ENCODE measurements at places on chromosomes 5 and 9.

- no peak overlapping the region for H3K4me3 ChIP-seq
- H3K4me1 ChIP-seq = no peaks in the 10 kb centered on the region
Observed at GRCh38 chr5:173872957-173873305, 15.2 kb upstream of the CPEB4 start.

- H3K4me1 ChIP-seq = no peaks in the 10 kb centered on the region
- no peaks in the 10 kb centered on the region for H3K36me3 ChIP-seq
- no peak overlapping the region for H3K4me3 ChIP-seq
Observed at GRCh38 chr5:8845296-8845695, 700.6 kb downstream of the SEMA5A start.

DNA sequence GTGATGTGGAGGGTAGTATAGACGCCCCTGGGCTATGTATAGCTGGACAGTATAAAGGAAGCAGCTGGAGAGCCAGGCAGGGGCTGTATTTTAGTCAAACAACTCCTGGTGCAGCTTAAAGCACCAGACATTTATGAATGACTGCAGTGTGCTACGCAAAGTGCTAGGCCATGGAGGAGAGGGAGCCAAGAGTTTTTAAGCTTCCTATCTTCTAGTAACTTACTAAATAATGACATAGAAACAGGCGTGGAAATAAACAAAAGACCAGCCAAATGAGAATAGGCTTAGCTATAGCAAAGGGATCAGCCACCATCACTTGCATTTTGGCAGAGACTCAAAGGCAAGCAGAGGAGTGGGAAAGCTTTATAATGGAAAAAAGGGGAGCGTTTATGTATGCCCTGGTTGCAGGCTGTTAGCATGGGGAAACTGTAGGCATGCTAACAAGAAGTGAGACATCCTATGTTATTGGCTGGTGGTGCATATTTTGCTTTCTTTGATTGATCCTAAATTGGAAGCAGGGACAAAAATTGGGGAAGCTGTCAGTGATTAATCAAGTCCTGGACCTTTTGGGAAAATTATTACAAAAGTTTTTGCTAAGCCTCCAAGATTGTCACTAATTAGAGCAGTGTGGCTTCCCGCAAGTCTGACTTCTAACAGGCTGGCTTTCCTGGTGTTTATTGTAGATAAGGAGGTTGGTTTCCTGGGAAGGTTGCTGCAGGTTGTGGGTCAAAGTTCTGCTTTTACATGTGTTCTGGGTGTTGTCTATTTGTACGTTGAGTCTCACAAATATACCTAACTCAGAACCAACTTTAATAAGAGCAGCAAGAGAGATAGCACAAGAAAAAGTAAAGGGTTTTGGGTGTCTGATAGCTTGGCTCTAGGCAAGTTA, 46.6 kb downstream of the RAB3C start:
- no peaks in the 10 kb centered on the region for H3K4me1 ChIP-seq
- H3K4me3 ChIP-seq = no peak overlapping the region

- H3K4me1 ChIP-seq = peaks cover 13% of the 10 kb centered on the region
- no peak for DNase-seq
- peaks cover 56% of the 10 kb centered on the region for H3K27me3 ChIP-seq
- no peak overlapping the region for H3K4me3 ChIP-seq
Observed at GRCh38 chr9:96031366-96031824, 155.9 kb downstream of the ERCC6L2 start.

DNA sequence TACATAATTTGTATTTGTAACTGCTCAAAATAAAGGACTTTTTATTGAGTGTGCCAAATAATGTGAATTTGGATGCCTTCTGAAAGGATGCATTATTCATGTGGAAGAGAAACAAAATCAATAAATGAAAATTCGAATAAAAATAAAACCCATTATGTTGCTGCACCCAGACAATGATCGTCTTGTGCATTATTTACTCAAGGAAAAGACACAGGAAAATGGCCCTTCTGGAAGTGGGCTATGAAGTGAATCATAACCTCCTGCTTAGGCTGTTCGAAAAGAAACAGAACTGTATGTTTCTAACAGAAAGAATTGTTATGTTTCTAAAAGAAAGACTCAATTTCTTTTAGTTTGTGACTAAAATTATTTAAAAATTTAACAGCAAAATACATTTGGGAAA, 168.9 kb upstream of the NFIB start:
- no peak overlapping the region for H3K27ac ChIP-seq
- H3K36me3 ChIP-seq = no peaks in the 10 kb centered on the region
- H3K27me3 ChIP-seq = peaks cover 11% of the 10 kb centered on the region
- H3K4me3 ChIP-seq = no peak overlapping the region
- H3K4me1 ChIP-seq = no peaks in the 10 kb centered on the region

DNA sequence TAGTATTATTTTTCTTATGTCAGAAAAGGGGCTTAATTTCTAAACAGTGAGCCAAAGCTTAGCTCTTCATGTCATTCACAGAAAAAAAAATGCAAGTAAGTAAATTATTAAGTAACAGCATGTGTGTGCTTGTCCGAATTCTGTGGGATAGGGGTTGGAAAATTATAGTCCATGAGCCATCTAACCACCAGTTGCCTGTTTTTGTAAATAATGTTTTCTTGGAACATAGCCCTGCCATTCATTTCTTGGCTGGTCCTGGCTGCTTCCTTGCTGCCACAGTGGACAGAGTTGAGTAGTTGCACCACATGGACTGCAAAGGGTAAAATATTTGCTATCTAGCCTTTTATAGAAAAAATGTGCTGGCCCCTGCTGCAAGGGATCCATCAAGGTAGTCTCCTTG, 513.7 kb upstream of the WWC1 start:
- H3K27ac ChIP-seq = no peak overlapping the region
- H3K4me1 ChIP-seq = no peaks in the 10 kb centered on the region
- no peaks in the 10 kb centered on the region for H3K36me3 ChIP-seq

DNA sequence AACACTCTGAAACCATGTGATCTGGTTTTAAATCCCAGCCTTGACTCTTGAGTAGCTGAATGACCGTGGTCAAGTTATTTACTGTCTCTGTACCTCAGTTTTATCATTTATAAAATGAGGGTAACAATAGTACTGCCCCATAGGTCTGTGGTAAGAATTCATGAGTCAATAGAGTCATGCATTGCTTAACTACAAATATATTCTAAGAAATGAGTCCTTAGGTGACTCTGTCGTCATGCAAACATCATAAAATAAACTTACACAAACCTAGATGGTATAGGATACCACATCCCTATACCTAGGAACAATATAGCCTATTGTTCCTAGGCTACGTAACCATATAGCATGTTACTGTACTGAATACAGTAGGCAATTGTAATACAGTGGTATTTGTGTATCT, 20.3 kb upstream of the ABCA1 start:
- no peak overlapping the region for H3K27ac ChIP-seq
- no peaks in the 10 kb centered on the region for H3K27me3 ChIP-seq
- H3K4me3 ChIP-seq = no peak overlapping the region

DNA sequence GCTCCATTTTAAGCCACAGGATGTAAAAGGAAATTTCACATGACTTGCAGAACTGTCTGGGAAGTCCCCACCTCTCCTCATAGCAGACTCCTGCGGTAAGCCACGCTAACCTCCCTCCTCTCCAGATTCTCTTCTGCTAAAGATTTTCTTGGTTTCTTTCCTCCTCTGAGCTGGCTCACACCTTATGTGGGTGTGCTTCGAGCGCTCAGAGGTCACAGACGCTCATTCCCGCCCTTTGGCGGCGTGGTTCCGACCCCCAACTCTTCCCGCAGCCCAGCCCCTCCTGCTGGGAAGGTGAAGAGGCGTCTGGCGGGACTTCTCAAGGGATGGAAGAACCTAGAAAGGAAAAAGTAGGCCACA, 32.9 kb upstream of the CDK20 start:
- H3K4me3 ChIP-seq = no peak overlapping the region
- peak; percentile 20 for DNase-seq
- H3K4me1 ChIP-seq = peaks cover 5% of the 10 kb centered on the region
- no peaks in the 10 kb centered on the region for H3K36me3 ChIP-seq

- no peaks in the 10 kb centered on the region for H3K27me3 ChIP-seq
- no peaks in the 10 kb centered on the region for H3K36me3 ChIP-seq
- no peaks in the 10 kb centered on the region for H3K4me1 ChIP-seq
- H3K4me3 ChIP-seq = no peak overlapping the region
- H3K27ac ChIP-seq = no peak overlapping the region
Observed at GRCh38 chr5:166493612-166494011, 1797.8 kb upstream of the WWC1 start.

- no peaks in the 10 kb centered on the region for H3K4me1 ChIP-seq
- no peaks in the 10 kb centered on the region for H3K36me3 ChIP-seq
- no peaks in the 10 kb centered on the region for H3K27me3 ChIP-seq
- no peak overlapping the region for H3K27ac ChIP-seq
Observed at GRCh38 chr5:178535299-178536175, 54.7 kb downstream of the COL23A1 start.

DNA sequence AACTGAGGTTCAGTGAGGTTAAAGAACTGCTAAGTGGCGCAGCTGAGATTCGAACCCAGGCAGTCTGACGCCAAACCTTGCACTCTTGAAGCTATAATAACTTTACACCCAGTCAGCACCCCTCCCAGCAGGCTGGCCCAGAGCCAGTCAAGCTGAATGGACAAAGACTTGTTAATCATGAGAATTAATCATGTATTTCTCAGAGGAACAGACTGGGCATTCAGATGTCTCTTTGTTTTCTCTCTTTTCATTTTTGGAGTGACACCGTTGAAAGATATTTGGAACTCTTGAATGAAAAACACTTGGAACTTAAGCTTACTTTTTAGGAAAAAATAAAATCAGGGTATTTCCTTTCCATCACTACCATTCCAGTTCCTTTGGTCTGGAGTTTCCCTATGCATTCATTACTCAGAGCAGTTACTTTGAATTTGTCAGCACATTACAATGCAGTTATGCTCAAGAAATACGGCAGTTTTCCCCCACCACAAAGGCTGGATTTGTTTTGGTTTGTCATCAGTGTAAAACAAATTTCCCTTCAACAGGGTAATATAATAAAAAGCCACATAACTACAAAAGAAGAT, 22.6 kb upstream of the MAMDC2 start:
- no peaks in the 10 kb centered on the region for H3K36me3 ChIP-seq
- DNase-seq = no peak
- H3K4me3 ChIP-seq = no peak overlapping the region
- H3K27me3 ChIP-seq = peaks cover 8% of the 10 kb centered on the region
- H3K27ac ChIP-seq = no peak overlapping the region
- H3K4me1 ChIP-seq = no peaks in the 10 kb centered on the region

GRCh38 chr9:23824830-23825591, 1.0 kb downstream of the ELAVL2 start:
- no peaks in the 10 kb centered on the region for H3K4me1 ChIP-seq
- no peak overlapping the region for H3K4me3 ChIP-seq
- H3K36me3 ChIP-seq = peaks cover 3% of the 10 kb centered on the region

- peaks cover 8% of the 10 kb centered on the region for H3K27me3 ChIP-seq
- no peaks in the 10 kb centered on the region for H3K4me1 ChIP-seq
- DNase-seq = no peak
Observed at GRCh38 chr9:33233626-33234342, 6.2 kb upstream of the SPINK4 start.

DNA sequence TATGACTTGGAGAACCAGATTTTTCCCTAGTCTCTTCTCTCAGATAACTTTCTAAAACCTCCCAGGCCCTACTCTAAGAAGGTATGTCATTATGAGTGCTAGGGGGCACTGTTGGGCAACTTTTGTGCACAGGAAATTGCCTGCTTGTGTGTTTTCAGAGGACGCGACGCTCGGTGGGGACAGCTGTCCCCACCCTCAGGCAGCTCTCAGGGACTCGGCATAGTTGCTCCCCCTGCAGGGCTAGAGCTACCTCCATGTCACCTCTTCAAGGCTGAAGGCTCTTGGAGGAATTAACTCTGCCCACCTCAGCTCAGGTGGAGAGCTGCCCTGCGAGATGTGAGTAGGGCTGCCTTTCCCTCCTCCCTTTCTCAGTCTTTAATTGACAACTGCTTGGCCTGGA, 10.2 kb upstream of the TIFAB start:
- H3K27me3 ChIP-seq = peaks cover 46% of the 10 kb centered on the region
- no peak overlapping the region for H3K27ac ChIP-seq
- no peak overlapping the region for H3K4me3 ChIP-seq

DNA sequence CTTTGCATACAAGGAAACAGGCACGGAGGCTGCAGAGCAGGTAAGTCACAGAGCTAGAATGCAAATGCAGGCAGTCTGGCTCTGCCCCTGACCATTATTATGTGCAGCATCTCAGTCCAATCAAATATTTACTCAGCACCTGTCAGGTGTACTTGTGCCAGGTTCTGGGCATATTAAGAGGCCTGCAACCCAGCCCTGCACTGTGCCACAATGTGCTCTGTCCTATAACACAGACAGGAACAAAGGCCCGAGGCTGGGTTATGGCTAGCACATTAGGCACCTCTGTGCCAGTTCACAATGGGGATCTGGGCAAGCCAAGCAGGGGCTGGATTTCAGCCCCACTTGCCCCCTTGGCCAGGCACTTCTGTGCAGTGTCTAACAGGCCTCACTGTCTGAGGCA, 14.0 kb downstream of the ARL15 start:
- DNase-seq = no peak
- no peaks in the 10 kb centered on the region for H3K27me3 ChIP-seq
- H3K27ac ChIP-seq = no peak overlapping the region
- no peak overlapping the region for H3K4me3 ChIP-seq
- H3K4me1 ChIP-seq = peaks cover 48% of the 10 kb centered on the region

- H3K4me3 ChIP-seq = no peak overlapping the region
- H3K4me1 ChIP-seq = peaks cover 28% of the 10 kb centered on the region
- H3K27ac ChIP-seq = no peak overlapping the region
- no peaks in the 10 kb centered on the region for H3K27me3 ChIP-seq
Observed at GRCh38 chr9:120716483-120716882, 2.2 kb upstream of the MEGF9 start.

- peaks cover 58% of the 10 kb centered on the region for H3K36me3 ChIP-seq
- no peaks in the 10 kb centered on the region for H3K27me3 ChIP-seq
- DNase-seq = no peak
- H3K4me1 ChIP-seq = peaks cover 4% of the 10 kb centered on the region
Observed at GRCh38 chr9:128257907-128258306, 17.9 kb downstream of the GOLGA2 start.

DNA sequence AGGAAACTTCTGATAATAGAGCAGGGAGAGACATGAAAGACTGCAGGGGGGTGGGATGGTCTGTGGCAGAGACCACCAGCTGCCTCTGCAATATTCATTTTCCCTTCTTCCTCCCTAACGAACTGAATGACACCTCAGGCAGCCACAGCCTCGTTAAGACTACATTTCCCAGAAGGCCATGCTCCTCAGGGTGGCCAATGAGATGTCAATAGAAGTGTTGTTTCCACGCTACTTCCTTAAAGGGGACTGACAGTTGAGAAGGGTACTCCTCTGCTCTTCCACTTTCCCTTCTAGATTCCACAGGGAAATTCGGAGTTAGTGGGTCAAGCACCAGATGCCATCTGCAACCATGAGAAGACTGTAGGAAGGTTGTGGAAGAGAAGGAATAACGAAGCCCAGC, 52.0 kb upstream of the DAPK1 start:
- peak; percentile 14 for DNase-seq
- H3K27me3 ChIP-seq = no peaks in the 10 kb centered on the region
- no peaks in the 10 kb centered on the region for H3K4me1 ChIP-seq
- no peak overlapping the region for H3K27ac ChIP-seq
- H3K36me3 ChIP-seq = no peaks in the 10 kb centered on the region
- H3K4me3 ChIP-seq = peak overlapping the region; percentile 20

DNA sequence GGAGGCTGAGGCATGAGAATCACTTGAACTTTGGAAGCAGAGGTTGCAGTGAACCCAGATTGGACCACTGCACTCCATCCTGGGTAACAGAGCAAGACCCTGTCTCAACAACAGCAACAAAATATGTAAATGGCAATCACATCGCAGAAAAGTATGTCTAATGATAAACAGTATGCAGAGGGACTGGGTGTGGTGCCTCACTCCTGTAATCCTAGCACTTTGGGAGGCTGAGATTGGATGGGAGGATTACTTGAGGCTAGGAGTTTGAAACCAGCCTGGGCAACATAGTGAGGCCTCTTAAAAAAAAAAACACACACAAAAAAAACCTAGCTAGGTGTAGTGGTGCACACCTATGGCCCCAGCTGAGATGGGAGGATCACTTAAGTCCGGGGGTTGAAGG, 40.3 kb downstream of the HSDL2 start:
- no peak overlapping the region for H3K27ac ChIP-seq
- H3K4me1 ChIP-seq = no peaks in the 10 kb centered on the region
- no peak for DNase-seq
- H3K4me3 ChIP-seq = no peak overlapping the region

Measured in stimulated activated naive B cell treated with anti-CD40 and anti-IgM and Interleukin-4, amounts not matched to agents 10 μg/mL and 1 μg/mL and 100 μg/mL, for 72 hours (primary cell).